ENCODE measurements at places on chromosomes 2 and 18.

DNA sequence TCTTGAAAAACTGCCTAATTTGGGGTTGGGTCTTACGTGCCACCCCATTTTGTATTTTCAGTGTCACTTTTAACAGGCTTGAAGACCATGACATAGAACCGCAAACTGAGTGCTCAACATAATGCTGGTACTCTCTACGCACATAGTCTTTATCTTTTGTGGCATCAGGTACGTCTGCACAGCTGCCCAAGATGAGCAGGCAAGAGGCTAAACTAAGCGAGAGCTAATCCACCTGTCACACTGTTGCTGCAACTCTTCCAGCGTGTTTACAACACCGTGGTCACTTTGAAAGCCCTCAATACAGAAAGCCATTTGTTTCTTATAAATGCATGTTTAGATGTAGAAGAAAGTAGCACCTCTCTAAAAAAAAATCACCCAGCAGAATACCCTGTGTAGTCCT is 270.0 kb upstream of the TCF4 start:
- no peak for DNase-seq

DNA sequence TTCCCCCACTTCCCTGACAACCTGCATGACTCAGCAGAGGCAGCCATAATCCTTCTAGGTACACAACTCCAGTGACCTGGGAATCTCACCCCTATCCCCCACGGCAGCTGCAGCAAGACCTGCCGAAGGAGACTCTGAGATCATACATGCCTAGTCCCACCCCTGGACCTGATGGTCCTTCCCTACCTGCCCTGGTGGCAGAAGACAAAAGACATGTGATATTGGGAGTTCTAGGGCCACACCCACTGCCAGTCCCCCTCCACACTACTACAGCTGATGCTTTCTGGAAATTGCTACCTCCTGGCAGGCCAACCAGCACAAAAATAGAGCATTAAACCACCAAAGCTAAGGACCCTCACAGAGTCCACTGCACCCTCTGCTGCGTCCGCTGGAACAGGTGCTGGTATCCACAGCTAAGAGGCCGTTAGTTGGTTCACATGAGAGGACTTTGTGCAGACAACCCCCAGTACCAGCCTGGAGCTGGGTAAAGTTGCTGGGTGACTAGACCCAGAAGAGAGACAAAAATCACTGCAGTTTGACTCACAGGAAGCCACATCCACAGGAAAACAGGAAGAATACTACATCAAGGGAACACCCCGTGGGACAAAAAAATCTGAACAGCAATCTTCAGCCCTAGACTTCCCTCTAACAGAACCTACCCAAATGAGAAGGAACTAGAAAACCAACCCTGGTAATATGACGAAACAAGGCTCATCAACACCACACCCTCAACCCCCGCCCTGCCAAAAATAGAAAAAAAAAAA is 12.5 kb downstream of the MARCO start:
- DNase-seq: peak; percentile 26

- DNase-seq: no peak
These were observed 89.0 kb downstream of the KIAA1328 start for GRCh38 chr18:36917907-36918306.

DNA sequence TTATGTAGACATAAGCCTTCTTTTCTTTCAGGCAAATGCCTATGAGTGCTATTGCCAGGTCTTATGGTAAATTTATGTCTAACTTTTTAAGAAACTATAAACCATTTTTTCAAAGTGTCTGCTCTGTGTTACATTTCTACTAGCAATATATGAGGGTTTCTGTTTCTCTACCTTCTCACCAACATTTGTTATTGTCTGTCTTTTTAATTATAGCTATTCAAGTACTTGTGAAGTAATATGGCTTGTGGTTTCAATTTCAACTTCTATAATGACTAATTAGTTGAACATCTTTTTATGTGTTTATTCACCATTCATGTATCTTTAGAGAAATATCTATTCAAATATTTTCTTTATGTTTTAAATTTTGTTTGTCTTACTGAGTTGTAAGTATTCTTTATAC is 213.1 kb upstream of the MC4R start:
- no peak for DNase-seq

DNA sequence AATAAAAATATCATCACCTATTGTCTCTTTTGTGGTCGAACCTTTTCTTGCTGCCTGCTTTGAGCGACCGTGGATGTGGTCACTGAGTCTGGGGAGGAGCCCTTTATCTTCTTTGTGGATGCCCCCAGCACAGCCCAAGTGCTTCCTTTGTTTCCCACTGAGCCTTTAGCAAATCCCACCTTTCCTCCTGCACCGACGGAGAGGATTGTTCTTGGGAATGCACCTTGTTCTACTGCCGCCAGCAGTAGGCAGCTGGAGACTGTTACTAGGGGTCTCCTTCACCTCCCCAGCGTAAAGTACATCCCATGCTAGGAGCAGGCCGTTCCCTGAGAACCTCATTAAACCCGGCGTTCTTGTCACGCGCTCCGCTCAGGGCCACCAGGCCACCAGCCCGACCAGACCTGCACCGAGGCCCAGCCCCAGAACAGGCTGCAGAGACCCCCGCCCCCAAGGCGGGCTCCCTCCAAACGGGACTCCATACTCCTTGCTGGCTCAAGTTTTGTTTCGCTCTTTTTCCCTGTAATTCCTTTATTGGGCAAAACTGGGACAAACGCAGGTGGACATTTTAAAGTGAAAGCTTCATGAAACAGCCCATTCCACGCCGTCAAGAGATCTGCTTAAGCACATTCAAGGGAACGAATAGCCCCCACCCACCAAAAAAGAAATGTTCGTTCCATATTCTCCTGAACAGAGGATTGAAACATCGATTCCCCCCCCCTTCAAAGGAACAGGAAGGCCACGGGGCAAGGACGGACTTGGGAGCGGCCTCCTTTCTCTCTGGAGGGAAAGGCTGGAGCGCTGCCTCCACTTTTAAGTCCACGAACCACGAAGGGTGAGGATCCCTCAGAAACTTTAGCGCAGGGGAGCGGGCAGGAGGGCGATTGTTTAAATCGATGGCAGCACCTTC is 1.1 kb upstream of the MAT2A start:
- no peak for DNase-seq
